ENCODE measurements at places on chromosomes 1 and 21.

GRCh38 chr1:231170875-231171274, 9.0 kb downstream of the TRIM67 start:
- no peak for DNase-seq

- peak; percentile 41 for DNase-seq
These were observed 7.7 kb downstream of the PADI1 start for GRCh38 chr1:17212487-17213121.

GRCh38 chr1:232226197-232226712, 403.7 kb downstream of the SIPA1L2 start:
- no peak for DNase-seq

- DNase-seq: no peak
These were observed 183.8 kb downstream of the DHRS3 start for GRCh38 chr1:12434174-12434573.

DNA sequence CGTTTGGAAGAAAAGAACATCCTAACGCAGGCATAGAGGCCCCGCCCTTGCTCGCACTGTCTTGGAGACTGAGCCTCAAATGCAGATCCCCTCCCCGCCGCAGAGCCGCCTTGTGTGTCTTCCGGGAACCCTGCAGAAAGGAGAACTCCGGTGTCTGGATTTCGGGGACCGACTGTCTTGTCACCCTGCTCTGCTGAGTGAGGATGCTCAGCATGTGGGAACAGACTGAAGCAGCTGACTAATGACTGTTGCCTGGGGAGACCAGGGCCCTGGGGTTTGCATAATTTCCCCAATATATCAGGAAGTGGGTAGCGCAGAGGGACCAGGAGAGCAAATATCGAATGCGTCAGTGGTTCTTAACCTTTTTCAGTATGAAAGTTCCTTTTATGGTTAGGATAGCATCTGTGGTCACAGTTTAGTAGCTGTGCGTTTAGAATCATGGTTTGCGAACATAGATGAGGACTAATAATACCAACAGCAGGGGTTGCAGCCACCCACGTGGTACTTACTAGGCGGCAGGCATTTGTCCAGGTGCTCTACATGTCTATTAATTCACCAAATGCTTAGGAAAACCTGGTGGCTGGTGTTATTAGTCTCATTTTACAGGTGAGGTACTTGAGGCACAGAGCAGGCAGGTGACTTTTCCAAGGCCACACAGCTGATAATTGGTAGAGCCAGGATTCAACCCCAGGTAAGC, 14.3 kb downstream of the GPR137B start:
- DNase-seq: peak; percentile 9

- DNase-seq: no peak
These were observed 55.5 kb upstream of the TRAPPC10 start for GRCh38 chr21:43956670-43957035.

DNA sequence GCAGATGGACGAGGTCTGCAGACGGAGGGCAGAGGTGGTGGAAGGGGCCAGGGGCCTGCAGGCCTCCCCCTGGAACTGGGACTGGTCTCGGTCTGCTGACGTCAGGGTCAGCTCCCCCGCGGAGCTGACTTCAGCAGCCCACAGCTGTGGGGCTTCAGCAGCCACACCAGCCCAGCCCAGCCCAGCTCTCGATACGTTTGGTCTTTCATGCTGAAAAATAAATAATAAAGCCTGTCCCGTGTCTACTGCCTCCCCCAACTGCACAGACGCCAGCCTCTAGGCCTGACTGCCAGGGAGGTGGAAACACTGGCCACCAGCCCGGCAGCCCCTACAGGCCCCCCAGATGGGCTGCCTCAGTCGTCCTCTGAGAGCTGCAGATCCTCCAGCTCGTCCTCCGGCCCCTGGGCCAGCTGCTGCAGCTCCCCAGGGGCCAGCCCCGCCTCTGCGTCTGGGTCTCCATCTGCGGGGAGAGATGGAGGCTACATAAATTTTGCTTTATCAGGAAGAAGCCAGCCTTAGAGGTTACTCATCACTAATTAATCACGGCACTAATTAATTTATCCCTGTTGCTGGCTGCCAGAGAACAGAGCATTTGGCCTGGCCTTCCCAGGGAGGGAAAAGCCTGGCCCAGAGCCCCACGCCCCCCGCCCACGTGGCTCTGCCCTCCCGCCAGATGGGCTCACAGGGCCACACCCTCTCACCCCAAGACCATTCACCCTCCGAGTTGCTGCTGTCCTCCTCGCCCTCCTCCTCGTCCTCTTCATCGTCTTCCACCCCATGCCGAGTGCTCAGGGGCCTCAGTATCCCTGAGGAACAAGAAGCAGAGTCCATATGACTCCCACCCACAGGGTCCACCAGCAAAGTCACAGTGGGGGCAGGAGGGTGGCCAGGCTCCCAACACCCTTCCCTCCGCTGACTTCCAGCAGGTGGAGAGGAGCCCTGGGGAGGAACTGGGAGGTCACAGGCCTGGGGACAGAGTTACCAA, 14.4 kb downstream of the NOC2L start:
- DNase-seq: no peak

- no peak for DNase-seq
These were observed 1103.3 kb upstream of the B3GALT2 start for GRCh38 chr1:194289569-194290266.

DNA sequence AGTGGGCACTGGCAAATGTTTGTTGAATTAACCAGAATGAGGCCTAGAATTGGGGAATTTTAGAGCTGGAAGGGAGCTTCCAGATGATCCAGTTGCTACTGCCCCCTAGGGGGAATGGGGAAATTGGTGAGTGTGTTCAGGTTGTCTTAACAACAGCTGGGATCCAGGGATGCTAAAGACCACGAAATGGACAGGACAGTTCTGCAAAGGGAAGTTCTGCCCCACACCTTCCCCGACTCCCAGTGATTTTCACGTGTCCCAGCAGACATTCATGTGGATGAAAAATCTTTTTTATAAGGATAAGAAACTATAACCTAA, 33.9 kb downstream of the TRIM62 start:
- no peak for DNase-seq

GRCh38 chr1:197920067-197920396, 2.9 kb downstream of the LHX9 start:
- no peak for DNase-seq

- DNase-seq: no peak
These were observed 127.5 kb upstream of the ADAMTS5 start for GRCh38 chr21:27094184-27094948.

- no peak for DNase-seq
These were observed 11.8 kb downstream of the PAX7 start for GRCh38 chr1:18642278-18643095.

DNA sequence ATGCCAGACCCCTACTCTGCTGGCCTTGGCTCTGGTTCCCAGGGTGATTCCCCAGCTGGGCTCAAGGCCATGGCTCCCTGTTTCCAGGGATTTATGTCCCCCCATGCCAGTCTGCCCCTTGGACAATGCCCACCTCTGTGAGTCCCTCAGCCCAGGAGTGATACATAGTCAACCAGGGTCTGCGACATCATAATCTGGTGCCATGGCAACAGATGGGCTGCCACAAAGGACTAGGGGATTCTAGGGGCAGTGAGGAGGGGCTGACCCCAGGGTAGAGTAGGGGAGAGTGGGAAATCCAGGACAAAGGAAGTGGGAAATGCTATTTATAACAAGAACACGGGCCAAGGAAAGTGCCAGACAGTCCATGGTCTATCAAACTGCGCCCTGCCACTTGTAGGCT, 33.8 kb downstream of the LRP8 start:
- DNase-seq: no peak

- no peak for DNase-seq
These were observed 4.9 kb downstream of the NHLH1 start for GRCh38 chr1:160371756-160372155.

DNA sequence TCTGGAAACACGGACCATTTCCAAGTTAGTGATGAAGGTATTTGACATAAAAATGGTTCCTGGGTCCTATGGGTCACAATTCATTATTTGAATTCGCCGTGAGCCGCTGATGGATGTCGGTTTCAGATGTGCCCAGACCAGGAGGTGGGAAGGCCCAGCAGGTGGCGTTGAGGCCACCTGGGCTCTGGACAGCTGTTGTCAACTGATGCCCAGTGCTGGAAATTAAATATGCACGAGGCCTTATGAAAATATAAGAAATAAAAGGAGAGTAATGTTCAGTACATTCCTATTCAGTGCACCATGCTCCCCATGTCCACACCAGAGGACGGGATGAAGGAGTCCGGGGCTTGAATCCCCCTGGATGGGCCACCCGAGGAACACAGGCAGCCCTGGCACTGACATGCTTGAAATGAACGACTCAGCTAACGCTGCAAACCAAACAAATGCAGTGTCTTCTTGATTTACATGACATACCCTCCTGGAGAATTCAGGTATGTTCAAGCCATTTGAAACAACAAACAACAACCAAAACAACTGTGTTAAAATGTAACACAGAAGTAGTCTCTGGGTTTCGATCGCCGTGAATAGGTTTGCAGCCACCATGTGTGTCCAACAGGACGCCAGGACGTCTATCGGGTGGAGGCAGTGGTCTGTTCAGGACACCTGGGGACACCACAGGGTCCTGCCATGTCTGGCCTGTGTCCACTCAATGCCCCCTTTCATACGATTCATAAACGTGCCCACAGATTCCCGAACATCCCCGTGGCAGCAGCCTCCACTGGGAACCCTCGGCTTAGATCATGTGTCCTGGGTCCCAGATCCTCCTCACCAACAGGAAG, 6.1 kb downstream of the TFF3 start:
- DNase-seq: no peak

- DNase-seq: no peak
These were observed 1.7 kb upstream of the PAQR6 start for GRCh38 chr1:156249593-156249992.

DNA sequence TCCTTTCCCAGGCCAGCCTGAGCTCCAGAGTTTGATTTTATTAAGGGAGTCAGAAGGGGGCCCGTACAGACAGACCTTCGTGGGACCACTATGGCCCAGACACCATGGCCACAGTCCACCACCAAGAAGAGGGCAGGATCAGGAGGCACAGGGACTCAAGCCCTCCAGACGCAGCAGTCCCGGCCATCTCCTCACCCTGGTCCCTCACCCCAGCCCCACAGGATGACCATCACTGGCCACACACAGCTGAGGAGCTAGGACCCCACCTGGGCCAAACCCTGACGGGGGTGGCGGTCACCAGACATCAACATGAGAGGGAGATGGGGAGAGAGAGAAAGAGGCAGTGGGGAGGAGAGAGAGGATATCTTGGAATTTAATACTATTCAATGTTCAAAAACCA, 29.2 kb upstream of the AGPAT3 start:
- DNase-seq: no peak

DNA sequence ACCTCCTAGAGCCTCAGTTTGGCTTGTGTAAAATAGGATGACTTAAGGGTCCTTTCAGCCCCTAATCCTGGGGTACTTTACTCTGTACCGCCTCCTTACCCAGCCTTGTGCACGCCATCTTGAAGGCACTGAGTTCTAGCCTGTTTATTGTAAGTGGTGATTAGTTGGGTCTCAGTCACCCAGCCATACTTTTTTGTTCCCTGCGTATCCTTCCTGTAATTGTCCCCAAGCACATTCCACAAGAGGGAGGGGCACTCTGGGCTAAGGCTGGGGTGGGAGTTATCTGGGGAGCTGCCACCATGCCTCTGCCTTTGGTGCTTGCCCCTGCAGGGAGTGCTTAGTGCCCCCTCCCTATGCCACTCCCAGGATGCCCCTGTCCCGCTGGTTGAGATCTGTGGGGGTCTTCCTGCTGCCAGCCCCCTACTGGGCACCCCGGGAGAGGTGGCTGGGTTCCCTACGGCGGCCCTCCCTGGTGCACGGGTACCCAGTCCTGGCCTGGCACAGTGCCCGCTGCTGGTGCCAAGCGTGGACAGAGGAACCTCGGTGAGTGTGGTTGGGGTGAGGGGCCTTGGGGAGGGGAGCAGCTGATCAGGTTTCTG, 856 bp downstream of the FDPS start:
- DNase-seq: no peak

DNA sequence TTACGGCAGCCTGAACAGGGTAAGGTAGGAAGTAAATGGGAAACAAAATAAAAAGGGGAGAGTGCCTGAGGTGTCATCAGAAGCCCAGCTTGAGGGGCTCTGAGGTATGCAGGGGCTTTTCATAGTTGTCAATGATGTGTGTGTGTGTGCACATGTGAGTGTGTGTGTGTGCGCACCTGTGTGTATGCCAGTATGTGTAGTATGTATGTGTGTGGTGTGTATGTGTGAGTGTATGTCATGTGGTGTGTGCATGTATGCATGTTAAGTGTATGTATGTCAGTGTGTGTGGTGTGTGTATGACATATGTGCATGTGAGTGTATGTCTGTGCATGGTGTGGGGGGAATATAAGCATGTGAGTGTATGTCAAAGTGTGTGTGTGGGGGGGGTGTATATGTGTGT, 184.1 kb downstream of the DSCAM start:
- DNase-seq: no peak

DNA sequence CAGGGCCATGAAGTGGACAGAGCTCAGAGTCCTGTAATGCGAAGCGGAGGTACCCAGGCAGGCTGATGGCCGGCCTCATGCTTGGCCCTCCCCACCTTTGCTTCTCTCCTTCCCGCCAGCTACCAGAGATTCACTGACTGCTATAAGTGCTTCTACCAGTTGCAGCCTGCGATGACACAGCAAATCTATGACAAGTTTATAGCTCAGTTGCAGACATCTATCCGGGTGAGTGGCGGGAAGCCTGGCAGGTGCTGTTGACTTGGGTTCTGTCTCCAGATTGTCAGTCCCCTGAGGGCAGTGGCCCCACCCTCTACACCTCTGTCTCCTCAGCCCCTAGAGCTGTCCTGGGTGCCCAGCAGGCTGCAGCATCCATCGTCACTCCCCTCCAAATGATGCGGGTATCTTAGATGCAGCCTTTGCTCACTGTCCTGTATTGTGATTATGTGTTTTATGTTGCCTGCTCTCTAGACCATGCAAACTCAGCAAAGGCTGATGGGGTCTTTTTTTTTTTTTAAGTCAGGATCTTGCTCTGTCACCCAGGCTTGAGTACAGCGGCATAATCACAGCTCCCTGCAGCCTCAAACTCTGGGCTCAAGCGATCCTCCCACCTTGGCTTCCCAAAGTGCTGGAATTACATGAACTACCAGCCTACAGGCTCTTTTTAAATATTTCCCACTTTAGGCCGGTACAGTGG, 9.6 kb upstream of the BGLAP start:
- DNase-seq: no peak

DNA sequence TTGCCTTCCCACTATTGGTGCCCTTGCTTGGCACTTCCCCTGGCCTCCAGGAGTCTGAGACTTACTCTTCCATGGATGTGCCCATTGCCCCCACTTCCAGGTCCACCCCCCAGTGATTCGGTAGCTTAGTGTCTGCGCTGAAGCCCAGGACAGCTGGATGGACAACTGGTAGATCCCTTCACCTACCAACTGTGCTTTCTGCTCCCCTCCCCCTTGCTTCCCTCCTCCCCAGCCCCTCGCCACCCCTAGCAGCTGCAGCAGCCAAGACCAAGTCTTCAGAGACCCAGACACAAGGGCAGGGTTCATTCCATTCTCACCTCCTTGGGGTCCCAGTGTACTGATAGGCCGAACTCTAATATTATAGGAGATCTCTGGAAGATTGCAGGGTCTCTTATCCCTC, 6.9 kb downstream of the LMNA start:
- DNase-seq: no peak

GRCh38 chr21:32929633-32930038, 96.1 kb upstream of the OLIG2 start:
- no peak for DNase-seq

GRCh38 chr1:49104575-49104974, 327.9 kb upstream of the BEND5 start:
- DNase-seq: no peak

Measured in stimulated activated CD8-positive, alpha-beta memory T cell treated with anti-CD3 and anti-CD28 coated beads, Interleukin-4, amount 100 ng/mL, for 1 hour (primary cell).